Stimulated activated effector memory CD8-positive, alpha-beta T cell treated with anti-CD3 and anti-CD28 coated beads, Interleukin-12 subunit alpha, Interleukin-12 subunit beta, amount 100 ng/mL, for 72 hours (primary cell): ENCODE measurements at places on chromosomes 5 and 9.
A peak's percentile ranks its signal among the peaks of the same experiment; 100 is the strongest.

DNA sequence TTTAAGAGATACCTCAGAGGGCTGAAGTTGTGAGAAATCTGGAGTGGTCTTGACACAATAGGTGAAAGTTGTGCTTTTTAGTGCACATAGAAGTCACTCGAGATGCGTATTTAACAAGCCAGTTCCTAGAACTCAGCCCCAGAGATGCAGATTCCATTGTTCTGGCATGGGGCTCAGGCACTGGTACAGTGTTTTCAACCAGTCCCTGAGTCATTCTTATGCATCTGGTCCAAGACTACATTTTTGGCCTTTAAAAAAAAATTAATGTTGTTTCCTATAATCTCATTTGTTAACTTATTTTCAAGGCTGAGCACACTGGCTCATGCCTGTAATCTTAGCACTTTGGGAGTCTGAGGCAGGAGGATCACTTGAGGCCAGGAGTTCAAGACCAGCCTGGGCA, 29.6 kb downstream of the PTTG1 start:
- DNase-seq = no peak

DNA sequence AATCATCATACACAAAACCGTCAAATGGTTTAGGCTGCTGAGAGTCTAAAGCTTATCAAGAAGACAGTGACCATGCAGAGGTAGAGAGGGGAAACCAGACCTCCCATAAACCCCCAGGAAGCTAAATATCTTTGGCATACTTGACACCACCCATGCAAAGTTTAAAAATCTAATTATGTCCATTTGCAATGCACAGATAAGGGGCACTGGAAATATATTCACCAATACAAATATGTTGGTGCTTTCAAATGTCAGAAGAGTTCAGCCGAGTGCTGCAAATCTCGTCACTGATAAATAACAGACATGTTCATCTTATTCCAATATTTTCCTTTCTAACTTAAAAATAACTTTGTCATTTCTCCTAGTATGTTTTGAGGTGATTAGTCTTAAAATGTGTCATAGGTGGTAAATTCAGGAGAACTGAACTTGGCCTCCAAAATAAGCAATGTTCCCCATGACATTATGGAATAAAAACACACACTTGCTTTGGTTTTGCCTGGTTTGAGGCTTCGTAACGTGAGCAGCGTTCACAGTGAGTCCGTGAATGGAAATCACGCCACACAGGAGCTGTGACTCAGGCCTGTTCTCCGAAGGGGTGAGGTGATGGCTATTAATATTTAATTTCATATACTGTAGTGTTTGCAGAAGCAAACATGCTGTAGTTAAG, 182.2 kb downstream of the AOPEP start:
- no peak for DNase-seq

DNA sequence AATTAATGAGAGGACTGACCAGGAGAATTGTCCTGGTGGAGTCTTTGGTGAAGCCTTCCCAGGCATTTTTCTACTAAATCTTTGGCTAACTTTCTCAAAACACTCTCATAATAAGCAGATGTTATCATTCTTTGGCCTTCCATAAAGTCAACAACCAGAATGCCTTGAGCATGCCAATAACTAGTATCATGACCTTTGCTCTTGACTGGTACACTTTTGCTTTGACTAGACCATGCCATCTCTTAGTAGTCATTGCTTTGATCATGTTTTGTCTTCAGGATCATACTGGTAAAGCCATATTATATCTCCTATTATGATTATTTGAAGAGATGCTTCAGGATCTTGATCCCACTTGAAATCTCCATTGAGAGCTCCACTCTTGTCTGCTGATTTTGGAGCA, 506.9 kb downstream of the ELAVL2 start:
- no peak for DNase-seq

DNA sequence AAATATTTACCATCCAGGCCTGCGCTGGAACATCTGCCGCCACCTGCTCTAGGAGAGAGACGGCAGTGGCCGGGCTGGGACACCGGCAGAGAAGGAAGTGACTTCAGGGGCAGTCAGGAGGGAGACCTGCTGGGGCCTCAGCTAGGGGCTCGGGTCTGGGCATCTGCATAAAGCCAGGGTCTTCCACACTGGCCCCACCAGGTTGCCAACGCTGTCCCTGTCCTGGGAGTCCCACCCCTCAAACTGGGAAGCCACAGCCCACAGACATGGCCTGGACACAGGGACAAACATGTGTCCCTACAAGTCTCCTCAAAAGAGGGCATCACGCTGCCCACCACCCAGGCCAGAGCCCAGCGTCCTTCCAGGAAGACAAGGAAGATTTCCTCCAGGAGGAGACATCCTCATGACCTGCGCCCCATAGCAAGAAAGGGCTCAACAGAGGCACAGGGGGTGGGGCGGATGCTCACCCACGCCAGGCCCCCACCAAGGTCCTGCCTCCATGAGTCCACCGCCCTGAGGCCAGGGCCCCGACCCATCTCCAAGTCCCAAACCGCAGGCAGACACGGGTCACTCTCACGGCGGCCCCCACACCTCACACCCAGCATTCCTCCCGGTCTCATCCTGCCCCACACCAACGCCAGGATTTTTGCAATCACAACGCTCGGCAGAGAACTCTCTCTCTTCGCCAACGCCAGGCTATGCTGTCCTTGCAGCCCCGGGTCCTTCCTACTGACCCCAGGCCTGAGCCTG, 9.0 kb downstream of the VAV2 start:
- DNase-seq = no peak

DNA sequence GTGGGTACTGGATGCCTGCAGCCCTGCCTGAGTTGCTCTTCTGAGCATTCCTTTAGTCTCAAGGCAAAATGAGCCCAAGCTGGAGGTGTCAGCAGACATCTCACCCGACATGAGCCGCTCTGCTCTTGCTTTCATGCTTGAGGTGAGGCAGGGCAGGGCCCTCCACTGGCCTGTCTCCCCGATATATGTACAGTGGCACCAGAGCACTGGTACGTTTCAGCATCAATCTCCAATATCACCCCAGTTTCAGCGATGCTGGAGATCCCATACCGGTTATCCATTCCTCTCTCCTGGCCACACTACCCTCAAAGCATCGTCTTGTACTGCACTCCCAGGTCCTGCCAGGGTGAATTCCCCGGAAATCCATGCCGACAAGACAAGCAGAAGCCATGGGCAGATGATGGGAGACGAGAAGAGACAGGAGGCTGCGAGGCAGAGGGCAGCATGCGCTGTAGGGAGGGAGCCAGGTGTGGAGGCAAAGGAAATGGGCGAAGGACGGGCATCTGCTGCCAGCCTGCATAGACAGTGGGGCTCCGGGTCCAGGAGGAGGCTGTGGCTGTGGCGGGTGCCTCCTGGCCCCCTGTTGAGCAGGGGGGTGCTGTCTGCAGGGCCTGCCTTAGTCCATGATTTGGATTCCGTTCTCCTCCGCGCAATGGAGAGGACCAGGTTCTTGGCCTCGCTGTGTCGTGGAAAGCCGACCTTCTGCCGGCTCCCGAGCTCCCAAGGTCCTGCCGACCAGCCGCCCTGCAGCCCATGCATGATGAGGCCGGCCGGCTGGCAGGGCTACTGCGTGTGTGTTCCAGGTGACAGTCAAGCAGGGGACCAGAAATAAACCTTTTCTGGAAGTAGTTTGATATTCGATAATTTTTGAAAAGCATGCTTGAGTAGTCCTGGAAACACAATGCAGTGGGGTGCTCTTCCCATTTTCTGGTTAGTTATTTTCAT, 152.2 kb upstream of the IRX2 start:
- no peak for DNase-seq

GRCh38 chr5:144194144-144194543, 23.5 kb downstream of the KCTD16 start:
- no peak for DNase-seq

DNA sequence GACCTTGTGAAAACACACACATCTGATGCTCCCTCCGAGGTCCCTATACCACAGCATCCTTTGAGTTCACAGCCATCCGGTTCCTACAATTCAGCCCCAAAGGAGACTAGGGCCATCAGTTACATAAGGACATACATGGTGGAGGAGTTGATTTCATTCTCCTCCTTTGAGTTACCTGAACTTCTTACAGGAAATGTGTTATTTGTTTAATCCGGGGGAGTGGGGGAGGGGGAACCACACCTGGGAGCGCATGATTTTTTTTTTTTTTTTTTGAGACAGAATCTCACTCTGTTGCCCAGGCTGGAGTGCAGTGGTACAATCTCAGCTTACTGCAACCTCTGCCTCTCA, 30.7 kb downstream of the SEMA4D start:
- no peak for DNase-seq

DNA sequence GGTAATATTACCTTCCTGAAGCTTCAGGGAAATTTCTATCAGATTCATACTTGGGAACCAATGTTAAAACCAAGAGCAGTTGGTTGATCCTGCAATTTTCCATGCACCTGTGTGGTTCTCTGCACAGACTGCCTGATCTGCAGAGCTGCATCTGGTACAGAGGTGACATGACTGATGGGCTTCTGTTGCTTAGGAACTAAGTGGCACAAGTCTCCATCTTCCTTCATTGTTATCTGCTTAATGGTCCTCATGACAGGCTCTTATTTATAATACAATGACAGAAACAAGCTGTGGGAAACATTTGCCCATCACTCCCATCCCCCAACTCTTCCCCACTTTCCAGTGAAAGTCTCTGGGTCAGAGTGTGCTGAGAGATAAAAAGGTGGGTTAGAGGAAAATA, 799.1 kb downstream of the TAF11L14 start:
- DNase-seq = no peak

GRCh38 chr9:136267261-136268111, 21.9 kb upstream of the QSOX2 start:
- peak; percentile 74 for DNase-seq

DNA sequence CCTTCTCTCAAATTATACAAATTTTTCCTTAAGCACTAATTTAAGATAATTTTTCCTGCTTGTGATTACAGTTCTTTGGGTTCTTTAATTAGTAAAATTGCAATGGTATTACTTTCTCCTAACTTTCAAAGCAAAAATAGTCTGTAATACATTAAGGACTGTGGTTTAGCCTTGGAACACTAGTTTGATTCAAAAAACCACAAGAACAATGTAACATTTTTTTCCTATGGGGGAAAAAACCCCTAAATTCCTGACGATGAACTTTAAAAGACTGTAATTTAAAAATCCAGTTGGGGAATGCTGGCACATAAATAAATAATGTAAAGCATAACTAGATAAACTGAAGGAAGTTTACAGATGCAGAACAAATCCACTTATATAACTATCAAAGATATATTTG, 65.3 kb downstream of the CDC14B start:
- no peak for DNase-seq

GRCh38 chr5:50593681-50594080, 72.8 kb upstream of the PARP8 start:
- peak; percentile 63 for DNase-seq
